ENCODE measurements at places on chromosomes 1 and 21.

- no peak for DNase-seq
Observed at GRCh38 chr1:22223176-22223575, 80.3 kb upstream of the WNT4 start.

DNA sequence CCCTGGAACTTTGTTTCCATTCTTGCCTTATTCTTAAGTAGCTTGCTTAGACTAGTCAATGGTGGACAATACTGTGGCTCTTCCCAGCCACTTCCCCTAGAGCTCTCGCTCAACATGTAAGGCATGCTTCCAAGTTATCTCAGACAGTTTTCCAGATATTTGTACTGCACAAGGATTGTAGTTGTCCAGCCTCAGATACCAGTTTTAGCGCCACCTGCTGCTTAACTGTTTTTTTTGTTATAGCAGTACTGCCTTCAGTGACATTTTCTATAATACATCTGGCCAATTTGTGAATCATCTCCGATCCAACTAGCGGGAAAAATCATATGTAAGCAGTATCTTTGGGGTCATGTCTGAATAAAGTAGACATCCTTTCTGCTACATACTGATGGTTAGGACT is 346.7 kb upstream of the ADGRL4 start:
- peak; percentile 6 for DNase-seq

DNA sequence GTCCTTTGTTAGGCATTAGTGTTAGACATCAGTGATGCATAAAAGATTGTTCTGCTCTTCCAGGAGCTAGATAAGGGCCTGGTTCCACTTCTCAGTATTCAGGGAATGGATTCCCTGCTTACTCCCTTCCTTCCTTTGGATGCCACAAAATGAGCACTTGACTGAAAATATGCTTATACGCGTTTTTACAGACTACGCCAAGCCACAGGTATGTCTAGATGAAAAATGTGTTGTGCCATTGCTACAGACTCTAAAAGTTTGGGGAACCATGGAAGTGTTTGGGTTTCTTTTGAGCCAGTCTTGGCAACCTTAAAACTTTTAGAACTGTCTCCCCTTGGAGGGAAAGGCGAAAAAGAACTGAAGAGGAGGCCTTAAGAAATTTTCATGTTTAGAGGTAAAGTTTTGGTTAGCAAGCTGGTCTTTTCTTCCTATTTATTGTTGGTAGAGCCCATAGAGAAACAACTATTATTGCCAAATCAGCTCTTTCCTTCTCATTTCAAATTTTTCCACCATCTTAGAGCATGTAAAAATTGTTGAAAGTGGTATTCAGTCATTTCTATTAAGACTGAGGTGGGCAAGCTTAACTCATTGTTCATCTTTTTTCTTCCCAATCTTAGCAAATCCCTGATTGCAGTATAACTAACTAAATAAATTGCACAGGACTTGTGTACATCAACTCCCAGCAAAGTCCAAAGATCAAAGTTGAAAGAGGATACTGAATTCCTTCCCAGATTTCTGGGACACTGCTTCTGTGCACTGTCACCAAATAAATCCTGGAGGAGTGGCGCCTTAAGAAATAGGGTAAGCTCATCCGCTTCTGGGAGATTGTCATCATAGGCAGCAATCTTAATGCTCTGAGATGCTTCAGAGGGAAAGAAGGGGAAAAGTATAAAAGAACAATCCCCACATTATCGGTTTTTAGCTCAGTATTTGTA is 18.9 kb downstream of the FGGY start:
- no peak for DNase-seq

DNA sequence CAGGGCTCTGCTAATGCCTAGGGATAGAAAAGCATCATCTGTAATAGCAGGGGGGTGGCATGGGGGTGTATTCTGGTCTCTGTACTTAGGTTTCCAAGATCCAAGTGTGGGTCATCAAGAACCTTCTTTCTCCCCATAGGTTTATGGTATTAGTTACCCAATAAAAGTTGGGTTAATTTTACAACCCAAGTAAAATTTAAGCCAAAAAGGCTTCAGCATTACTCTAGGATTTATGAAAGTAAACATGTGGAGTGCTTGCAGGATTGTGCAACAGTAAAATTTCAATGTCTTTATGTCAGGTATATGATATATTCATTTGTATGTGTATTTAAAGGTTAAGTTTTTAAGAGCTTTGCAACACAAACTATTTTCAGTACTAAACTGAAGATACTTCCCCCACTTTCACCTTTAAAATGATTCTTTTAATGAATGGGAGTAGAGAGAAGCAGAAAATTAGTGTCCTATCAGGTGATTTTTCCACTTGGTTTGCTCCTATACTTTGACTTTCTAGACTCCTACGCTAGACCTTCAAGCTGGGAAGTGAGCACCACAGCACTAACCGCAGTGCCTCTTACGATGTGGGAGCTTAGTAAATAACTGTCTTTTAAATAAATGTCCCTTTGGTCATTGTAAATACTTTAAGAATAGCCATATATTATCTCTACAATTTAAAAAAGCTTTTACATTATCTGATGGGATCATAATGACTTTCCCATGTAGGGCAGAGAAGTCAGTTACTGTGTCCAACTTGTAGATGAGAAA is 67.8 kb upstream of the UBE2U start:
- no peak for DNase-seq

GRCh38 chr21:34545079-34545884 is 33.3 kb upstream of the KCNE1 start:
- no peak for DNase-seq

DNA sequence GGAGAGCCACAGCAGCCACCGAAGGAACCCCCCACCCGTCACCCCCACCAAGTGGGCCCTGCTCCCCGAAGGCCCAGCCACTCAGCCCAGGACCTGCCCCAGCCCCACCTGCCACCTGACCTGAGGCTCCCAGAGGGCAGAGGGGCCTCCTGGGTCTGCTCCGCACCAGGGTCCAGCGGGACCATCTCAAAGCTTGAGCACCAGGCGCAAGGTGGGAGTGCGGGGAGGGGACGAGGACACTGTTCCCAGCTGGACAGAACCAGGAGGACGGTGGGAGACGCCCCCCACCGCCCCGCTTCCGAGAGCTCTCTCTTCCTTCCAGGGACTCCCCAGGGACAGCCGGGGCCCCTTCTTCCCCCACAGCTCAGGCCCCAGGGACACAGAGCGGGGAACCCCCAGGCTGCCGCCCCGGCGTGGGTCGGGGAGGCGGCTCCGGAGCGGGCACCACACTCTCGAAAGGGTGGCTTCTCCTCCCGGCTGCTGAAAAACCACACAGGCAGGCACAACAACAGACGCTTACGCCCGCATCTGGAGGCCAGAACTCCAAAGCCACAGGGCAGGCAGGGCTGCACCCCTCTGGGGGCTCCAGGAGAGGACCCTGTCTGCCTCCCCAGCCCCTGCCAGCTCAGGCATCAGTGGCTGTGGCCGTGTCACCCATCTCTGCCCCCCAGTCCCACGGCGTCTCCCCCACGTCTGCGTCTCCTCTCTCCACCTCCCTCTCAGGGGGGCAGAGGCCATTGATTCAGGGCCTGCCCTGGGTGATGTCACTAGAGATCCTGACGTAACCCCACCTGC is 1.9 kb upstream of the TTLL10 start:
- DNase-seq = no peak

DNA sequence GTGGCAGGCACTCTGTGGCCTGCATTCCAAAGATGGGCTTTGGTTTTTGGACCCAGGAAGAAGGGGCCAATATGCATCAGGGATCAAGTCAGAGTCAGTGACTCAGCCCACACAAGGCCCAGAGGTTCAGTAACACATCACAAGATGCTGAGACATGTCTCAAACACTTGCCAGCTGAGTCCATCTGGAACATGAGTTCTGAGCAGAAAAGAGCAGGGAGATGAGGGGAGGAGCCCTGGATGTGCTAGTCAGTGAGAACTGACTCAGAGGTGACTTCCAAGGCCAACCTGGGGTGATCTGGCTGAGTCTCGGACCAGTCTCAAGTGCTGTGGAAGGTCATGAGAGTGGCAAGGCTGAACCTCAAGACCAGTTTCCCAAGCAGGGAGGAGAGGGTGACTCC is 150.1 kb downstream of the CDC7 start:
- no peak for DNase-seq

DNA sequence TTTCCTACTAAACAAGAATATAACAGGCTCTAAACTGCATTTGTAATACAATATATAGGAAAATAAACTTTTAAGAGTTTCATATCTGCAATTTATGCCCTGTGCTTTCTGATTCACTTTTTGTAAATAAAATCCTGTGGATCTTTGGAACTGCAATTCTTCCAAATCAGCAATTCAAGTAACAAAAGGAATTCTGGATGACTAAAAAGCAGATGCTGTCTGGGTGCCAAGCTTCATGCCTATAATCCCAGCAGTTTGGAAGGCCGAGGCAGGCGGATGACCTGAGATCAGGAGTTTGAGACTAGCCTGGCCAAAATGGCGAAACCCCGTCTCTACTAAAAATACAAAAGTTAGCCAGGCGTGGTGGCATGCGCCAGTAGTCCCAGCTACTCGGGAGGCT is 6.3 kb downstream of the NME7 start:
- DNase-seq = no peak

- no peak for DNase-seq
Observed at GRCh38 chr21:46550116-46550941, 54.6 kb downstream of the S100B start.

DNA sequence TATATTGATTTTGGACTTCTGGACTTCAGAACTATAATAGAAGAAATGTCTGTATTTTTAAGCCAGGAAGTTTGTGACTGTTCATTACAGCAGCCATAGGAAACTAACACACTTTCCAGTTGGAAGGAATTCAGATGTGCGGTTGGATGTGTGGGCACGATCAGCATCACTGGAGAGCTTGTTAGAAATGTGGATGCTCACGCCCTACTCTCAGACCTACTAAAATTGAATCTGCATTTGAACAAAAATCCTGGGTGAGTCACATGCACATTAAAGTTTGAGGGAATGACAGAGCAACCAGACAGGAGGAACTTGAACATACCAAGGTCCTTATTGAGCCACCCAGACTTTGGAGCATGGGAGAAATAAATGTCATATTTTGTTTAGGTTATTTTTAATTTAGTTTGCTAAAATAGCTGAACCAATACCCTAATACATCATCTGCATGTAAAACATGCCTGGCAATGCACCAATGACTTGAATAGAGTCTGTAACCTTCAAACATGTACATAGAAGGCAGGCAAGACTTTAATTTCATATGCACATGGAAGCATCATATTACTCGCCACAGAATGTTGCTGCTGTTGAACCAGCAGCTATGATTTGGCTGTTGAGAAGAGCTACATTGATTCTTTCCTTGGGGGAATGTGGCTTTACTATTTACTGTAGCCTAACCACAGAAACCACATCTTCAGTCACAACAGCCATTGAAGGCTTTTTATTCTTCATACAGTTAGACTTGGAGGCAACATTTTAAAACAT is 346.2 kb downstream of the BARHL2 start:
- no peak for DNase-seq

- DNase-seq = no peak
Observed at GRCh38 chr1:155646307-155646706, 36.3 kb downstream of the MSTO1 start.

DNA sequence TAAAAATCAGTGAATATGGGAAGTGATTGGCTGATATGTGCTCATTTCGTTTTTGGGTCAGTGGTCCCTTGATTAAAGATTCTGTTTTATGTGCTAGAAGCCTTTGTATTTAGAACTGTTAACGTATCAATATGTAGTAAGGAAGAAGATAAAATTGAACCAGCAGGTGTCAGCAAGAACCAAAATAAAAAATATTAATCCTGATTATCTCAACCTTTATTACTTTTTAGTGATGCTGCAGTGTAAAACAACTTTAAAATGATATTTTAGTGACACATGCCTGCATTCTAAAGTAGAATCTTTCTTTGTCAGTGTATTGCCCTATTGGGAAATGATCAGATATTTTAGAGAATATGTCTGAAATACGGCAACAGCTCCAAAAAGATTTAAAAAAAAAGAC is 49.5 kb downstream of the NEK7 start:
- DNase-seq = no peak

DNA sequence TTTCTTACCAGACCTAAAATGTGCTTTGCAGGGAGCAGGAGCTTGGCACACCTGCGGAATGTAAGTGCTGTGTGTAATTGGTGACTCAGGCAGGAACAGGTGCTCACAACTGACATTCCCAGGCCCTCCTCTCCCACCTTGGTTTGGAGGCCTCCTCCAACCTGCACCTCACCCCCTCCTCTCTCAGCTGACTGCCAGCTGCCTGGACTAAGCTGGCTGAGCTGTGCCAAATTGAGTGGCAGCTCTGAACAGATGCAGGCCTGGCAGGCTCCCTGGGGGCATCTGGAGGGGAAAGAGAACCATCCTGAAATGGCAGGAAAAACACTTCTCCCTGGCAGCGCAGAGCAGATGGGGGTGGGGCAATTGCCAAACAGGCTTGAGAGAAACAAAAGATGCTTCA is 91.7 kb upstream of the PGBD5 start:
- peak; percentile 69 for DNase-seq

DNA sequence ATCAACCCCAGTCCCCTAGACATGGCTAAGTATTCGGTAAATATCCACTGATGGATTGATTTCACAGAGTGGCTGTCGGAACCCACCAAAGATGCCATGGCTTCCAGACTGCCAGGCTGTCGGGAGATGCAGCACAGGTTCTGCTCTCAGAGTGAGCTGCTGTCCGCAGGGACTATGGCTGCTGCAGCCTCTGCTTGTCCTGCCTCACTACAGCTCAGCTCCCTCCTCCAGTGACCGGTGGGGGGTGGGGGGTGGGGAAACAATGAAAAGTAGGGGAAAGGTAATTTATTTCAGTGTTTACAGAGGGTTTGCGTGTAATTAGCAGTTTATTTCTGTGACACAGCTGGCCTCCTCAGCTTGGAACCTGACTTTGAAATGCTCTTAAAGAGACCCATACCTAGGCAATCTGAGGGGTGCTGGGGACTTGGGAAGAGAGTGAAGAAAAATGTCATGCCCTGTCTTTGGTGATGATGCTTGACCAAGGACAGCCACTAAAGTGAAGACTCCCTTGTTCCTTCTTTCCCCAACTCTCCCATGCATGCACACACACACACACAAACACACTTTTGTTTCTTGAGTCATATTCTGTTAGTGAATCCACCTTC is 109.0 kb downstream of the CACNA1E start:
- DNase-seq = no peak

DNA sequence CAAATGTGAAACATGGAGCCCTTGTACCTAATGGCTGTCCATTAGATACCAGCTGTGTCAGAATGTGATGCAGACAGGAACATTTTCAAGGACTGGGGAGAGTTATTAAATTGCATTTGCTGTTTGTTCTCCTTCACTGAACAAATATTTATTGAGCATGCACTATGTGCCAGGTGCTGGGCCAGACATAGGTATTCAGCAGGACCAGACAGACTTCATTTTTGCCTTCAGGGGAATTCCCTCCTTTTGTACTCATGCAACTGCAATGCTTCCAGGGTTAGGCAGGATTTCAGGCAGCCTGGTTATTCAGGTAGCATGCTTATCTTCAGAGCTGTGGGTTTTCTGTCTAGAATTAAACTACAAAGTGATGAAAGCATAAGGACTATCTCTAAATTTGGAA is 64.2 kb upstream of the SMYD2 start:
- DNase-seq = peak; percentile 50

GRCh38 chr21:45700461-45700860 is 56.9 kb downstream of the PCBP3 start:
- DNase-seq = no peak
